Osteoblast (primary cell): ENCODE measurements at places on chromosomes 6 and 20. TPM values are rescaled to one million over a fixed set of nuclear protein-coding genes. Genes with fewer than 3 reads are reported as not detected.

Gene TSPYL1
- total RNA-seq = 89.4 and 91.6 TPM in 2 replicates

Gene TTBK1
- total RNA-seq = under 0.01 TPM in 1 of 2 replicates, not detected in the other

Gene PSORS1C2
- not detected in 2 replicates for total RNA-seq

Gene BPI
- total RNA-seq = under 0.01 TPM in 1 of 2 replicates, not detected in the other

Gene NFYA
- 8.0 and 9.4 TPM in 2 replicates for total RNA-seq

Gene MICB
- 12.7 and 14.1 TPM in 2 replicates for total RNA-seq

Gene CENPQ
- total RNA-seq = 4.7 and 5.1 TPM in 2 replicates

Gene NR2E1
- not detected in 2 replicates for total RNA-seq

Gene GHRH
- not detected in 2 replicates for total RNA-seq

Gene PRR18
- total RNA-seq = 0.29 TPM in 1 of 2 replicates, not detected in the other

Gene C20orf202
- total RNA-seq = under 0.01 TPM in 1 of 2 replicates, not detected in the other

Gene TRIM10
- total RNA-seq = not detected in 2 replicates

Gene C6orf52
- not detected in 2 replicates for total RNA-seq

Gene ELOVL2
- total RNA-seq = under 0.01 and 0.29 TPM in 2 replicates

Gene SEL1L2
- total RNA-seq = not detected in 2 replicates

Gene FOXA2
- total RNA-seq = not detected in 2 replicates

Gene CRYBG1
- total RNA-seq = 11.9 and 19.2 TPM in 2 replicates

Gene ACTL10
- total RNA-seq = 1.8 and 2.2 TPM in 2 replicates
